A549 treated with GW870086 at 1 μM for 4 hours (cell line): ENCODE measurements at places on chromosomes 1 and 21. TPM values are rescaled to one million over a fixed set of nuclear protein-coding genes. Genes with fewer than 3 reads are reported as not detected.

IL12RB2 gene
- total RNA-seq, result 0.08 TPM in 1 of 5 replicates, not detected in the others

CLEC20A gene
- not detected in 5 replicates for total RNA-seq

NRIP1 gene
- total RNA-seq, result 8.0 to 18.6 TPM (median 16.2 TPM) in 5 replicates

SPRR3 gene
- not detected in 5 replicates for total RNA-seq

SEC16B gene
- 0.62 to 0.86 TPM (median 0.75 TPM) in 5 replicates for total RNA-seq

NCF2 gene
- total RNA-seq, result 1.1 to 2.7 TPM (median 1.6 TPM) in 5 replicates

CTSE gene
- 0.08 TPM in 1 of 5 replicates, not detected in the others for total RNA-seq

GREM2 gene
- 0.14 to 0.18 TPM (median 0.16 TPM) in 4 of 5 replicates, not detected in the other for total RNA-seq

VWA5B1 gene
- total RNA-seq, result not detected in 5 replicates

KCNQ4 gene
- total RNA-seq, result 0.21 to 0.43 TPM (median 0.29 TPM) in 5 replicates

NFASC gene
- 0.89 to 1.5 TPM (median 1.1 TPM) in 5 replicates for total RNA-seq

ADGRB2 gene
- total RNA-seq, result 4.5 to 6.1 TPM (median 5.7 TPM) in 5 replicates

EXTL1 gene
- total RNA-seq, result 0.08 TPM in 1 of 5 replicates, not detected in the others

AIRE gene
- total RNA-seq, result not detected in 5 replicates

GBP7 gene
- total RNA-seq, result not detected in 5 replicates

TMEM51 gene
- 36.9 to 41.3 TPM (median 38.6 TPM) in 5 replicates for total RNA-seq

SDE2 gene
- 6.9 to 9.4 TPM (median 8.2 TPM) in 5 replicates for total RNA-seq

GBP3 gene
- 0.77 to 1.5 TPM (median 0.87 TPM) in 5 replicates for total RNA-seq

FAM229A gene
- 2.7 to 4.6 TPM (median 3.3 TPM) in 5 replicates for total RNA-seq

RNF186 gene
- not detected in 5 replicates for total RNA-seq

ARHGEF2 gene
- total RNA-seq, result 37.0 to 47.9 TPM (median 45.4 TPM) in 5 replicates

SMIM1 gene
- 0.79 to 1.9 TPM (median 1.3 TPM) in 5 replicates for total RNA-seq

S100A14 gene
- 0.29 to 0.82 TPM (median 0.52 TPM) in 5 replicates for total RNA-seq

NDC1 gene
- total RNA-seq, result 21.3 to 28.8 TPM (median 23.5 TPM) in 5 replicates

OR2T2 gene
- total RNA-seq, result not detected in 5 replicates

TENT5C gene
- total RNA-seq, result 0.03 to 0.16 TPM (median 0.07 TPM) in 5 replicates

PGLYRP4 gene
- not detected in 5 replicates for total RNA-seq

CD34 gene
- total RNA-seq, result not detected in 5 replicates

PLEKHG5 gene
- total RNA-seq, result 2.9 to 5.2 TPM (median 3.9 TPM) in 5 replicates

TSACC gene
- total RNA-seq, result 1.9 to 3.5 TPM (median 2.2 TPM) in 5 replicates

PCSK9 gene
- total RNA-seq, result 2.2 to 3.9 TPM (median 3.3 TPM) in 5 replicates

SLAMF7 gene
- 1.1 to 2.8 TPM (median 1.8 TPM) in 5 replicates for total RNA-seq

IRF6 gene
- total RNA-seq, result 0.09 to 0.16 TPM (median 0.13 TPM) in 5 replicates

LCK gene
- 0.06 TPM in 1 of 5 replicates, not detected in the others for total RNA-seq

HJV gene
- total RNA-seq, result not detected in 5 replicates

OR2L5 gene
- not detected in 5 replicates for total RNA-seq

HDAC1 gene
- total RNA-seq, result 50.9 to 56.2 TPM (median 54.5 TPM) in 5 replicates
